ENCODE measurements at places on chromosomes 6 and 20.
A peak's percentile ranks its signal among the peaks of the same experiment; 100 is the strongest.

DNA sequence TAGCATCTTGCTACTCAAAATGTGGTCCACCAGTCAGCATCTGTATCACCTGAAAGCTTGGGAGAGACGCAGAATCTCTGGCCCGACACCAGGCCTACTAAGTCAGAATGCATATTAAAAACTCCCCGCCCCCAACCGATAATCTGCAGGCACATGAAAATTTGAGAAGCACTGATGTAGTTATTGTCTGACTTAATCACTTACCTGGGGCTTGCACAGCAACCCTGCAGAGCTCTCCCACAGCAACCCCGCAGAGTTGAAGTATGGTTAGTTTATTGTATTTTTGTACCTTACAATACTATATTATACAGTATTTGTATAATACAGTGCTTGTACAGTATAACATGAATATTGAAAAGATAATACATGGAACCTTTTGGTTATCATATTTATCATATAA lies 53.7 kb downstream of the KLHL31 start:
- no peak for DNase-seq

DNA sequence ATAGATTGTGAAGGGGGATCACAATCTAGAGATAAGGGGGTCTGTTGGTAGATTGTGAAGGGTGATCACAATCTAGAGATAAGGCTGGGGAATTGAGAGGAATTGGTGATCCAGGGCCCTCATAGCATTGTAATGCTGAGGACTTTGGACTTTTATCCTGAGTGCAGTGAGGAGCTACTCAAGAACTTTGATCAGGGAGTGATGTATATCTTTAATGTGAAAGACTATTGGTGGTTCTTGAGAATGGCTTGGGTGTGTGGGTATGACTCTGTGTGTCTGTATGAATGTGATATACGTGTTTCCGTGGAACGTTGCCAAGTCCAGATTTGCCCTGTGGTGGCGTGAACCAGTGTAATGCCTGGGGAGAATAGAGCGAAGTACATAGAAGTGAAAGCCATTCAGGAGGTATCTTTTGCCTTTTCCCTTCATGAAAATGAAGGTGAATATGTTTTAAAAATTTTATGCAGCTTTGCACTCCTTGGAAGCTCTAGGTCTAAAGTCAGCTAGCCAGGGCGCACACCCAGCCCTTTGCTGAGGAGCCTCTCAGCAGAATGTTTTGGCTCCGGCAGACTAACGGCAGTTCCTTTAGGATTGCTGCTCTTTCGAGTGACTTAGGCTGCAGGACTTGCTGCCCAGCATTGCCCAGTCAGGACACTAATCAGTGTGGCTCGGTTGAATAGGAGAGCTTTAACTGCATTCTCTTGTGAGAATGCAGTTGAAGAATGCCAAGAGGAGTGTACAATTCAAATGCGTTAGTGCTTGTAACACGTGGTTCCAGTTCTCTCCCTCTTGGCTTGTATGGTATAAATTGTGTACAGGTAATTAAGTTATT lies 3.5 kb downstream of the ZFAND3 start:
- DNase-seq: peak; percentile 47

GRCh38 chr6:33171016-33171879 lies 21.0 kb downstream of the COL11A2 start:
- no peak for DNase-seq

DNA sequence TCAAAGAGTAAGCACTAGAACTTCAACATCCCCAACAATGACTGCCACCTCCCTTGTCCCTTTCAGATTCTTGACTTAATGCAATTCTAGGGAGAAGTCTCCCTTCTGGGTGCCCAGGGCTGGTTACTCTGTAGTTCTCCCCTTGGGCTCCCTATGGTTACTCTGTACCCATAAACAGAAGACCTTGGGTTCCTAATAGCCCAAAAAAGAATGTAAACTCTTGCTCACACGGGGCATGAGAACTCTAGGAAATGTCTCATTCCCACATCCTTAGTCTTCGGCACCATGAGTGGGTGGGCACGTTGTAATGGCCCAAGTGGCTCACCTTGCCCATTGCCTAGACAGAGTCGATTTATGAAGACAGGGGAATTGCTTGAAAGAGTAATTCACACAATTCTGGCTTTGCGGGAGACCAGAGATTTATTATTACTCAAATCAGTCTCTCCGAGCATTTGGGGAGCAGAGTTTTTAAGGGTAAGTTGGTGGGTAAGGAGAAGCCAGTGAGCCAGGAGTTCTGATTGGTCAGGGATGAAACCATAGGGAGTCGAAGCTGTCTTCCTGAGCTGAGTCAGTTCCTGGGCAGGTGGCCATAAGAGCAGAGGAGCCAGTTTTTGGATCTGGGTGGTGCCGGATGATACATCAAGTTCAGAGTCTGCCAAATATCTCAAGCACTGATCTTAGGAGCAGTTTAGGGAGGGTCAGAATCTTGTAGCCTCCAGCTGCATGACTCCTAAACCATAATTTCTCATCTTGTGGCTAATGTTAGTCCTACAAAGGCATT lies 61.2 kb upstream of the SIRPG start:
- DNase-seq: no peak
